ENCODE measurements at places on chromosomes 2 and 18.

- no peak for DNase-seq
Measured at GRCh38 chr2:10499275-10499907, 51.3 kb upstream of the ODC1 start.

DNA sequence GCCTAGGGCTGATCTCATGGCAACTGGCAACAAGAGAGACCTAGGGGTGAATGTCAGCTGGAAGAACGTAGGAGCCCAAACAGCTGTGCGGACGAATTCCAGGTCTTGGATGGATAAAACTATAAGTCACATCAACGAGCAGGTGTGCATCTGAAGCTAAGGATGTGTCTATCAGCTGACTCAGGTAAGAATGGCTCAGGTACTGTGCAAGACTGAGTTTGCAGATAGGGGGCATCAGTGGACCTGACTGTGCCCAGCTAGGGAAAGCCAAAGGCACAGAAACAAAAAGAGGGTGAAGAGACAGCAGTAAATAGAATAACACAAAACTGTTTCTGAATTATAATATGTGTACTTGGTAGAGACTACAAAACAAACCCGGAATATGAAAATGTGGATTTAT is 357.3 kb downstream of the ZEB2 start:
- DNase-seq, result no peak

DNA sequence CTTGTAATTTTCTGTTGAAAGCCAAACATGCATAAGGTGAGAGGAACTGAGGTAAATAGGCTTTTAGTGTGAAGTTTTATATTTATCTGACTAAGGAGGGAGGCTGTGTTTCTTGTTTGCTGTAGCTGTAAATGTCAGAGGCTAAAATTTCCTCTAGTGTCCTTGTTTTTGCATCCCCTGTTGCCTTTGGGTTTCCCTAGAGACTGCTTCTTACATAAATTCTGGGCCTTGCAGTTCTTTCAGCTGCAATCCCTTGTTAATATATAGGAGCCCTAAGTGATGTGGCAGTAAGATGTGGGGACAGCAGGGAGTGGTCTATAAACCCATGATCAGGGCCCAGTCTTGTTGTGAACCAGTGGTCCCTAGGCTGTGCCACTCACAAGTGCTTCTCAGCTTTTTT is 7.5 kb upstream of the IMP4 start:
- DNase-seq, result no peak

GRCh38 chr2:107931412-107931811 is 54.9 kb upstream of the SLC5A7 start:
- no peak for DNase-seq

GRCh38 chr2:24723665-24724064 is 69.5 kb downstream of the PTRHD1 start:
- DNase-seq, result no peak

- no peak for DNase-seq
Measured at GRCh38 chr2:136132825-136133155, 14.8 kb upstream of the CXCR4 start.

DNA sequence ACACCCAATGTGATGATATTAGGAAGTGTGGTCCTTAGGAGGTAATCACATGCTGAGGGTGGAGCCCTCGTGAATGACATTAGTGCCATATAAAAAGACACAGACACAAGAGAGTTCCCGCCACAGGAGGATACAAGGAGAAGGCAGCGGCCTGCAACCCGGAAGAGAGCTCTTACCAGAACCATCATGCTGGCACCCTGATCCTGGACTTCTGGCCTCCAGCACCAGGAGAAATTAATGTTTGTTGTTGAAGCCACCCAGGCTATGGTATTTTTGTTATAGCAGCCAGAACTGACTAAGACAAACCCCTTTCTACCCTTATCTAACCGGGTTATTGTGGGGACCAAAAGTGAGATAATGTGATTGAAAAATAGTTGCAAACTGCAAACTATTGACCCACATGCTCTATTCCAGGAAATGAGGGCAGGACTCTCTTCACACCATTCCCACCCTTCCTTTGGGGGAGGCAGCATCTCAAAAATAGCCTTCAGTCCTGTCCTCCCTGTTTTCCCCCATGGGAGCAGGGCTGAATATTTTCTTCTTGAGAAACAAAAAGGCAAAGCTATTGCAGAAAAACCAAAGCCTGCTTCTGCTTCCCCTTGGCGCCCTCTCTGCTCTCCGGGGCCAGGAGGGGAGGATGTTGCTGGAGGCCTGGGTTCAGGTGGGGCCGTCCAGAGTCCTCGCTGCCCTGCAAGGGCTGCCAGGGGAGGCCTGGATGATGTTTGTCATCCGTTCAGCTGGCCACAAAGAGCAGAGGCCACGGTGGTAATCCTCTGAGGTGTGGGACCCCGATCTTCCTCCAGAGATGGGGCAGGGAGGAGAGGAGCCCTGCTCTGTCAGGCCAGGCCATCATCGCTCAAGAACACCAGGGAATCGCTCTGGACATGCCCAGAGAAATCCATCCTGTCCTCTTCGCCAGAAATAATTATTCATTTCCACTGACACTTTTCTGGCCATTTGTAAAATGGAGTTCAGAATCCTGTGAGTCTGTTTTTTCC is 73.8 kb upstream of the HAAO start:
- DNase-seq, result no peak

GRCh38 chr2:101007415-101008345 is 5.6 kb downstream of the RPL31 start:
- no peak for DNase-seq
